ENCODE measurements at places on chromosomes 16 and 17. TPM values are rescaled to one million over a fixed set of nuclear protein-coding genes. Genes with fewer than 3 reads are reported as not detected.

GRCh38 chr17:63497708-63498483 is 21.0 kb downstream of the ACE start:
- DNase-seq = no peak

- no peak for DNase-seq
Measured at GRCh38 chr16:70468776-70469525, 14.6 kb downstream of the FCSK start.

GRCh38 chr16:19980632-19981265 is 92.9 kb downstream of the GPR139 start:
- DNase-seq = no peak

DNA sequence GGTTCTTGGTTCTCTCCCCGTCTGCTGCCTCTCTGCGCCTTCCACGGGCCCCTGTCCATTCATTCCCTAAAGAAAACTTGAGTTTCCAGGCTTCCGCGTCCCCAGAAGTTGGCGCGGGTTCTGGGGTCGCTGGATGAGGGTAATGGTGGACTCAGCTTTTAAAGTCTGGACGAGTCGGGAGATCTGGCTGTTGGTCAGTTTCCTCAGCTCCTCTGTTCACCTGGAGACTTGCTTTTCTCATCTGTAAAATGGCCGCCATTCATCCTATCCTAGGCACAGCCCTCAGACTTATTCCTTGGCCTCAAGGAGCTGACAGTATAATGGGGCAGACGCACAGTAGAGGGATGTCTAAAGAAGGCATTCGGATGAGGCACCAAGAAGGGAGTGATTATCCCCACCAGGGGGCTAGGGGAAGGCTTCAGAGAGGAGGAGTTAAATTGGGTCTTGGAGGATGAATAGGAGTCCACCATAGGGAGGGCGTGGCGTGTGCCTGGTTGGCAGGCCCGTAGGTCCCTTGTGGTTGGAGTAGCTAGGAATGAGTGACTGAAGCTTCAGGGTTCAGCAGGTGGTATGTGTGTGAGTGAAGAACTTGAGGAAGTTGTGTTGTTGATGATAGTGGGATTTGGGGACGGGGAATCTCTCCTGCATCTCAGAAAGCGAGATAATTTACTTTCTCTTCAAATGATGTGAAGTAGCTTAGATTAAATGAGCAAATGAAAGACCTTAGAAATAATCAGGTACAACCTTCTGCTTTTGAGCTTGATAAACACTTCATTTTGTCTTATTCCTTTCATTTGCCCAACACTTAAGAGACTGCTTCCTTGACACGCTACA is 652 bp downstream of the VPS35L start:
- peak; percentile 14 for DNase-seq

GRCh38 chr16:75048054-75048453 is 49.2 kb downstream of the ZNRF1 start:
- DNase-seq = no peak

KRTAP9-4 gene
- polyA plus RNA-seq = not detected

- no peak for DNase-seq
Measured at GRCh38 chr16:55062442-55062841, 131.8 kb downstream of the IRX5 start.

DNA sequence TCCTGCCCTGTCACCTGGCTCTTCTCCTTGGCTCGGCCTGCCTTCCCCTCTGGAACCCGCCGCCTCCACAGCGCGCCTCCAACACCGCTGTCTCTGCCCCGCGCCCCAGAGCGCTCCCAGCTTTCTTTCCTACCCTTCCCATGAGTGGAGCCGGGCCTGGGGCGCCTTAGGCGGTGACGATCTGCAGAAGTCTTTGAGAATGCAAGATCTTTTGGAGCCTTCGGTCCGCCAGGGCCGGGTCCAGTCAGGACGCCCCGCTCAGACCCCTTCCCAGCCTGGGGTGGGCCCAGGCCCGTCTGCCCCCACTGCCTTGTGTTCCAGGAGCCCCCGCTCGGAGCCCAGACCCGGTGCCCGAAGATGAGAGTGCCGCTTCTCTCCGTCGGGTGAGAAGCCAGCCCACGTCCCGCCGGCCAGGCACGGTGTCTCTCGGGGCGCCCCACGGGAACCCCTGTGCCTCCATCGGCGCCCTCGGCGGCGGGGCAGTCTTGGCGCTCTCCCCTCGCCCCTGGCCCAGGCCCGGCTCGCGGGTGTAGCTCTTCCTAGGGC is 40.0 kb downstream of the MRM1 start:
- no peak for DNase-seq

- no peak for DNase-seq
Measured at GRCh38 chr17:17110520-17110919, 68.3 kb downstream of the MPRIP start.

GRCh38 chr17:53516636-53517035 is 306.1 kb upstream of the KIF2B start:
- no peak for DNase-seq

DNA sequence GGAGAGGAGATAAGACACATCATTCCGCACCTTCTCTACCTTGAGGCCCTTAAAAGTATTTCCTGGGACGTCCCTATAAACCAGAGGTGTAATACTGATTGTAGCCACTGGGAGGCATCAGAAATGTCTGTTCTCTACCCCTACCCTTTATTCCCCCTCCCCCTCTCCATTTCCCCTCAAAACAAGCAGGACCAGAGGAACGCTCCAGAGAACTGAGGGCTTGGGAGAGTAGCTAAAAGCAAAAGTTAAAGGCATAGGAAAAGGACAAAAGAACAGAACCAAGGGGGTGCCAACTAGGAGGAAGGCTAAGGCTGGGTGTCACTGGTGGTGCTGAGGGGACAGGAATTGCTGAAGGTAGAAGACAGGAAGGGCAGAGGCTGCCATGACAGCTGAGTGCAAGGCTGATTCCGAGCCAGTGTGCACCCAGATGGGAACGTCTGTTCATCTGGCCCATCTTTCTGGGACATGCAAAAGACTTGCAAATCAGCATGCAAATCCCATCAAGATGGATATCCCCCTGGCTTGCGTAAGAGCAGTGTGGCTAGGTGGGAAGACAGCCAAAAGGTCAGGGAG is 6.7 kb downstream of the CAMTA2 start:
- no peak for DNase-seq

DNA sequence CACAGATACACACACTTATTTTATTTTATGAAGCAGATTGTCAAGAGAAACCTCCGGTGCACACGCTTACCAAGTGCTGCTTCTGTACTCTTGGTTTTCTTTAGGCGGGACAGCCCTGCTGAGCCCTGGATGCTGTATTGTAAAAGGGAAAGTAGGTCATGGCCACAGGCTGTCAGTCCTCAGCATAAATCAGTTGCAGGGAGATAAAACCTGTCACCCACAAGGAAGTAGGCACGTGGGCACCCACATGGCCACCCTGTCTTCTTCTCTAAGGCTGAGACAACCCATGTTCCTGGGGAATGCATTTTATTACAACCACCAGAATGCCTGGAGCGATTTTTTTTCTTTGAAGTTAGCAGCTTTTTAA is 59.3 kb downstream of the ASIC2 start:
- DNase-seq = no peak

ZNF287 gene
- polyA plus RNA-seq = 6.7 TPM

SHBG gene
- polyA plus RNA-seq = not detected

DNA sequence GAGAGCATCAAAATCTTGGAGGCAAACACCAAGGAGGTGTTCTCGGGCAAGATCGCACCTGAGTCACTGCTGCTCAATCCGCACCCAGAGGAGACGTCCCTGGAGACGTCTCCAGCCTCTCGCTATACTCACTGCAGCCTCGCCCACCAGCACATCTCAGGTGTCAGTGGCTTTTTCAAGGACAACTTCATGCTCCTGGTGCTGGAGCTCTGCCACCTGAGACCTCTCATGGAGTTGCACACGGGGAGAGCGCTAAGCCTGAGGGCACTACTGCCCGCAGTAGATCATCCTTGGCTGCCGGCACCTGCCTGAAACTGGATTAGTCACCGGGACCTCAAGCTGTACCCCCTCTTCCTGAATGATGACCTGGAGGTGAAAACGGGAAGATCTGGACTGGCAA is 2.6 kb upstream of the MBTPS1 start:
- DNase-seq = no peak

- no peak for DNase-seq
Measured at GRCh38 chr16:19241512-19241911, 44.0 kb upstream of the CLEC19A start.

TNFRSF13B gene
- polyA plus RNA-seq = 17.5 TPM

DNA sequence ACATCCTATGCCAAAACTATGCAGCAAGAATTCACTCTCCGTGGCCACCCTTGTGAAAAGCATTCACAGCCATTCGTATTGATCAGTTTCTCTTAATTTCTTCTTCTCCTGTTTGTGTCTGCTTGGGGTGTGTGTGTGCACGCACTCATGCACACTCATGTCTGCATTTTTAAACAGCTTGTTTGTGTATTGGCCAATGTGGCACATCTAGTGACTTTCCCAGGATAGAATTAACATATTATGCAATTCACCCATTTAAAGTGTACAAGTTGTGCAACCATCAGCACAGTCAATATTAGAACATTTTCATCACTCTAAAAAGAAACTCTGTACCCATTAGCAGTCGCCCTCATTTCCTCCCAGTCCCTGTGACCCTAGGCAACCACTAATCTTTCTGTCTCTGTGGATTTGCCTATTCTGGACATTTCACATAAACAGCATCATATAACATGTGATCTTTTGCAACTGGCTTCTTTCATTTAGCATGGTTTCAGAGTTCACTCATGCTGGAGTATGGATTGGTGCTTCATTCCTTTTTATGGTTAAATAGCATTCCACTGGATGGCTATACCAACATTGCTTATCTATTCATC is 20.1 kb downstream of the IRX3 start:
- DNase-seq = no peak

DNA sequence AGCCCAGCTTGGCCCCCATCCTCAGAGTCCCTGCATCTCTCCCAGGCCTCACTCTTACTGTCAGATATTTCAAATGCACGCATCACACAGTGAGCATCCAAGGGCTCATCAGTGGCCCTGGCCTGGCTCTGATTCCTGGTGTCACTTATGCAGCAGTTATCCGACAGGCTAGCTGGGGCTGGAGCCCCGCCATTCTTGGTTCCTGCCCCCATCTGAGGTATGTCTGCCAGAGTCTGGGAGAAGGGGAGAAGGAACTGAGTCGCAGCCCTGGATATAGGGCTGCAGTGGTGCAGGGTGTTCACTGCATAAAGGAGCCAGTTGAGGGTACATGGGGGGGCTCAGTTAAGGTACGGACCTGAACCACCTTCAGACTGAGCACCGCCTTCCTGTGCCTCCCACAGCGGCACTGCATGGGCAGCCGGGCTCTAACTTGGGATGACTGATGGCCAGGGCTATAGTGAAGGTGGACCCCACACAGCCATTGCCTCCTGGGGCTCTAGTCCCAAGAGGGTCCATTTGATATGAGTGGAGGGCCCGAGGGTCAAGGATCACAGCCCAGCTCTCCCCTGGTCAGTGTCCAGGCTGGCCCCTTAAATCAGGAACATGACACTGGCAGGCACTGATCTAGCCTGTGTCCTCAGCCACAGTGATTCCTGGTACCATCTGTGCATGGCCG is 1.8 kb upstream of the RASD1 start:
- DNase-seq = no peak

RPAIN gene
- polyA plus RNA-seq = 55.6 TPM

DNA sequence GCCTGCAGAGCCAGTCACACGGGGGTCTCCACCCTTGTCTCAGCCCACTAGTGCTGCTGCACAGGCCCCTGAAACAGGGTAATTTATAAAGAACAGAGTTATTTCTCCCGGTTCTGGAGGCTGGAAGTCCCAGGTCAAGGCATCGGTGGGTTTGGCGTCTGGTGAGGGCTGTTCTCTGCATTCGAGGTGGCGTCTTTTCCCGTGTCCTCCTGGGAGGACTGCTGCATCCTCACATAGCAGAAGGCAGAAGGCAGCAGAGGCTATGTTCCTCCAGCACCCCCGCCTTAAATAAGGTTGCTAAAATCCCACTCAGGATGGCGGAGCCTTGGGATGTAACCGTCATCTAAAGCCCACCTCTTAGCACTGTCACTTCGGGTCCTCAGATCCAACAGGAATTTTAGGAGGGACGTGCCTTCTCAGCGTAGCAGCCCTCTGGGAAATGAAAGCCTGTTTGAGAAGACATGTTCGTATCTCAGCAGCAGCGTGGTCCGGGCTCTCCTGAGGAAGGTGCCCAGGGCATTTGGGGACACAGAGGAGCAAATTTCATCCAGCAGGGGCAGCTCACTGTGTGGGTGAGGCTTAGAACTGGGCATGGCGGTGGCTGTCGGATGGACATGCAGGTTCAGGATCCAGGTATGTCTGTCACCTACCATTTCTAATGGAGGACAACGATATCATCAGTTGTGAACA is 221.6 kb upstream of the CHMP6 start:
- no peak for DNase-seq

RNF112 gene
- not detected for polyA plus RNA-seq

DPEP1 gene
- polyA plus RNA-seq = not detected

DNA sequence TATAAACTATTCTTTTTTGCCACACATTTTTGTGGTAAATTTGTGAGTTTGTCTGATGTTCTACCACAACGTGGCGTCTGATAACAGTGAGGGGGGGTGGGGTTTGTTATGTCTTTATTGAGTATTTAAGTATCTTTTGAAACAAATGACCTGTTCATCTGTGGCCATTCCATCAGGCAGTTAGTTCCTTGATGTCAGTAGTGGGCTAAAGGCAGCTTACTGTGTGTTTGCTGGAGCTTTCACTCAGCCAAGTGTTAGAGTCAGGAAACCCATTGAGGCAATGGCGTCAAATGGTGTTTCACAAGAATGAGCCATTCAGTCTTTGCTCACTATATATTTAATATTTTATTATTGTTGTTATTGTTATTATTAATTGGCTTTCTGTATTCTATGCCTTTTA is 28.0 kb downstream of the NQO1 start:
- DNase-seq = no peak

- DNase-seq = no peak
Measured at GRCh38 chr16:54055191-54055590, 231.4 kb downstream of the IRX3 start.

CRISPLD2 gene
- polyA plus RNA-seq = not detected

GRCh38 chr16:8887952-8888560 is 5.9 kb downstream of the LITAFD start:
- DNase-seq = no peak

Data from naive B cell (primary cell).